ENCODE measurements at places on chromosomes 11 and 22.

- no peak for DNase-seq
These were observed 32.6 kb upstream of the GNAZ start for GRCh38 chr22:23037429-23038333.

GRCh38 chr22:32971276-32971675, 86.9 kb downstream of the SYN3 start:
- DNase-seq: no peak

- no peak for DNase-seq
These were observed 245.0 kb downstream of the CSNK2A3 start for GRCh38 chr11:11108026-11108425.

DNA sequence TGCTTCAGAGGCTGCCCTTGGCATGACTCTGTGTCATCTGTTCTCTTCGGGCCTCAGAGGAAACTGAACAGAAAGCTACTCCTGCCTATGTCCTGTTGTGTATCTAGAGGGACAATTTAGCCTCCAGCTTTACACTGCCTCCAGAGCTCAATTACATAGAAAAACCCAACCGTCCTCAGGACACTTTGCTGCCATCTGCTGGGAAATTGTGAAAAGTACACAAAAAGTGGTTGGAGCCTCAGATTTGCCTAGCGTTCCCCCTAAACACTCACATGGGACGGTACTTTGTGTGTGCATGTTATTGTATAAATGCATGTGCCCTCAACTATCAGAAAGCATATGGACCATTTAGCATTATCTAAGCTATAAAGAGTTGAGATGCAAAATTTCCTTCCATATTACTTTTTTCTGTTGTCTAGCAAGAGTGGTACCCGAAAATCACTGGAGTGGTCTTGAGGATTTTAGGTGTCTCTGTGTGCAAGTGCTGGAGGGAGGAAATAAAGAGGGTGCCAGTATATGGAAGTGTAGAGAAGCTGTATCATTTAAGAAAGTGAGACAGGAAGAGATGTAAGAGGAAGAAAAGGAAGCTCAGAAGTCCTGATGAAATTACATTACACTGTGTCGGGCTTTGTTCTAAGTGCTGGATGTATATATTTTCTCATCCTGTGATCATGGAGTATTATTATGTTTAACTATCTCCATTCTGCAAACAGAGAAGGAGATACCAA, 8.7 kb upstream of the MS4A4E start:
- DNase-seq: no peak

DNA sequence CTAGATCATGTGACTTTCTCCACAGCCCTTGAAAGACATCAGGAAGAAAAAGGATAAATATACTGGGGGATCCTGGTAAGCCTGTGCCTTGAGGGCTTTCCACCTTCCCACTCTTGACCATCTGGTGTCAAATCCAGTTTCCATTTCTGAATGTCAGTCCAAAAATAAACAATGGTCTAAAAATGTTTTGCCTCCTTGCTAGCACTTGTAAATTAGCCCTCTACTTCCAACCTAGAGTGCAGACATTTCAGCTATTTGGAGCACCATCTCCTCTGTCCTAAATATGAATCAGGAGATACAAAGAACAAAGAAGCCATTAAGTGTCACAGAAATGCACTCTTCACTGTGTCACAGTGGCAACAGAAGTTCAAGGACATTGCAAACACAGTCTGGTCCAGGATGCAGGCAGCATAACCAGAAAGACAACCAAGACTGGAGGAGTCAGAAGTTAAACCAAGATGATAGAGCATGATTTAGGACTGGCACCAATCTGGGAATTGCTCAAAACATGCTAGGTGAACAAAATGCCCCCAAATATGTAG, 88.1 kb downstream of the CCDC34 start:
- DNase-seq: no peak
